ENCODE measurements at places on chromosomes 2 and 18.

- no peak for DNase-seq
Measured at GRCh38 chr2:58535182-58535581, 294.1 kb upstream of the FANCL start.

DNA sequence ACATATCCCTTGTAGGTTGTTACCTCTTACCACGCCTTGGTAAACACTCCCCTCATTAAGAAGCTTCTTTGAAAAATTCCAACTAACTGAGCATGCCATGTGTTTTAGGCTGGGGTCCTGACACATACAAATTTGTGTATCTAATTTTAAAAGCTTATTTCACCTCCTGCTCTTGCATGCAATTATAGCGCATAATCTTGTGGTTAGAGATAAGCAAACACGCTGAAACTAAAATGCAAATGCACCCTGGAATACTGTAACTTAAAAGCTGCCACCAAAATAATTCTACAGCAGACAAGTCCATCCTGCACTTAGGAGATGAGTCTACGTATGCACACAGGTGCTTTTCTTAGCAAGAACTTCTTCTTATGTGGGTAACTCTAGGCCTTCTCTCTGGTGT lies 990.2 kb downstream of the TSN start:
- DNase-seq: peak; percentile 57

DNA sequence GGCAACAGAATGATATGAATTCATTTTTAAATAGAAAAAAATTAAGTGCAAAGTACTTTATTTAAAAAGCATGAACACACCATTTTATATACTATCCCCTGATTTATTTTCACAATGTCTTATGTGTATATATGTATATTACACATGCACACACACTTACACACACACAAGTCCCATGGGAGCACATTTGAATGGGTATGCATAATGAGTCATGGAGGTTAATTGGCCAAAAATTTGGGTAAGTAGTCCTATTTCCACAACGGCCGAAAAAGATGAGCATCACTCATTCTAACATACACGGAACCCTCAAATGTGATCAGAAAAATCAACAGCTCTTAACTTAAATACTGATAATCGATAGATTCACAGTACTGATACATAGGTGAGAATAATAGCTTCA lies 97.4 kb upstream of the NABP1 start:
- DNase-seq: peak; percentile 11

GRCh38 chr18:35974181-35974580 lies 1.7 kb downstream of the RMP24 start:
- no peak for DNase-seq

DNA sequence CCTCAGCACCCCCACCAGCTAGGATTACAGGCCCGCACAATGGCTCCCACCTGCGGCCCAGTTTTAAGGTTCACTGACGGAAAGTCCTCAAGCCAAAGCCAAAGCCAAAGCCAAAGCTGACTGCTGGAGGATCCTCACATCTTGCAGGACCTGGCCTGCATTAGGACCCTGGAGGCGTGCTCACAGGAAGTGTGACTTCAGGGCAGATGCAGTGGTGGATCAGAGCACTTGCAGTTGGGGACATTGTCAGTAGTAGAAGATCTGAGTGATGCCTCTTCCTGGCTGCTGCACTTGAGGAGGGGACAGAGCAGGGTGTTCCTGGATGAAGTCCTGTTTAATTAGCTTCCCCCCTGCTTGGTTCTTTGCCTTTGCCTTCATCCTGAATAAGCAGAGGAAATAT lies 69.0 kb upstream of the ALPP start:
- no peak for DNase-seq

DNA sequence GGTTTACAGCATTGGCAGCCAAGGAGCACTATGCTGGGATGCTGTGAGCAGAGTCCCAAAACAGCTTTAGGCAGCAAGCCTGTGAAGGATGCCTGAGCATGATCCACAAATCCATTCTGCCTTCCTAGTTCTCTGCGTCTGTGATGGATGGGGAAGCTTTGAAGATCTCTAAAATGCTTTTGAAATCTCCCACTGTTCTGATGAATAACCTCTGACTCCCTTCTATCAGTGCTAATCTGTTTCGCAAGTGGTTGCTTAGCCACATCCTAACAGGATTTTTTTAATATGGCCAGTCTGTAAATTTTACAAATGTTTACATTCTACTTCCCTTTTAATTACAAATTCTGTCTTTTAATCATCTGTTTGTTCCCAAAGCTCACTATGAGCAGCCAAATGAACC lies 319.2 kb downstream of the GULP1 start:
- DNase-seq: no peak

GRCh38 chr2:240350696-240351087 lies 84.8 kb upstream of the GPC1 start:
- no peak for DNase-seq

GRCh38 chr2:133456156-133456555 lies 112.1 kb downstream of the NCKAP5 start:
- DNase-seq: no peak

DNA sequence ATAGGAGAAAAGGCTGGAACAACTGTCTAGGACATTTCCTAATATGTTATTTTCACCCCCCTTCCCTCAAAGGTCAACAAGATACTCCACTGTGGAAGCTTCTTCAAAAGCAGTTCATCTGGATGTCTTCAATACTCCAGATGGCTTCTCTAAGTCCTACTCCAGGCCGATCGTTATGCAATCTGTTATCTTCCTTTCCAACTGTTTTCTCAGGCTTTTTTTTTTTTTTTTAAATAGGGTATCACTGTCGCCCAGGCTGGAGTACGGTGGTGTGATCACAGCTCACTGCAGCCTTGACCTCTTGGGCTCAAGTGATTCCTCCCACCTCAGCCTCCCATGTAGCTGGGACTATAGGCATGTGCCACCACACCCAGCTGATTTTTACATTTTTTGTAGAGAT lies 26.3 kb downstream of the ATP8B1 start:
- DNase-seq: no peak

DNA sequence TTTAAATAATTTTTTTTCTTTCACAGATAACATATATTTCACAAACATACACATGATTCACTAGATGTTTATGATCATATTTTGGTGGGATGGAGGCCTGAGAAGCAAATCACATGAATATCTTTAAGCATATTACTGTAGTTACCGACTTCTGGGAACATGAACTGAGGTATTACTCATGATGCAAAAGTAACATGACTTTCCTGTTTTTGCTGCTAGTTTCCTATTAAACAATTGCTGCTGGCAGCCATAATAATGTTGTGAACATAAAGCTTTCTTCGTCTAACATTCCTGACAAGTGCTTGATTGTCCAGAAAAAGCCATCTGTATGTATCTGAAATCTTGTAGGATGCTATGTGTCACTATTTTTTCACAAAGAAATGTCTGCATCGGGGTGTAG lies 145.4 kb downstream of the MTX2 start:
- no peak for DNase-seq

DNA sequence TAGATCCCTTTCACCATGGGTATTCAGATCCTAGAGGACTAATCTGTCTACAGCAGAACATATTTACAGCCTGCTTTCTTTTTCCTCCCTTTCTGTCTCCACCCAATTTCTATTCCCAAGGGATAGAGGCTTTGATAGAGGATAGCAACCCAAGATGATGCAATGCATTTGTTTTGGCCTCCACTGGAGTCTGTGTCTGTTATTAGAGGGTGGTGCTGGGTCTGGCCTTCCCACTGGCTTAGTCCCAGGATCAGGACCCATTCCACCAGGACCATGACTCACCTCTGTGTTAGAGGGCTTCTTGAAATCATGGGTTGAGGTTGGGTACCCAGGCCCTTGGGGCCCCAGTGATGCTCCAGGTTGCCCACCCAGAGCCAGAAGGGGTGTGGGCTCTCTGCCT lies 239.7 kb upstream of the TNP1 start:
- no peak for DNase-seq

DNA sequence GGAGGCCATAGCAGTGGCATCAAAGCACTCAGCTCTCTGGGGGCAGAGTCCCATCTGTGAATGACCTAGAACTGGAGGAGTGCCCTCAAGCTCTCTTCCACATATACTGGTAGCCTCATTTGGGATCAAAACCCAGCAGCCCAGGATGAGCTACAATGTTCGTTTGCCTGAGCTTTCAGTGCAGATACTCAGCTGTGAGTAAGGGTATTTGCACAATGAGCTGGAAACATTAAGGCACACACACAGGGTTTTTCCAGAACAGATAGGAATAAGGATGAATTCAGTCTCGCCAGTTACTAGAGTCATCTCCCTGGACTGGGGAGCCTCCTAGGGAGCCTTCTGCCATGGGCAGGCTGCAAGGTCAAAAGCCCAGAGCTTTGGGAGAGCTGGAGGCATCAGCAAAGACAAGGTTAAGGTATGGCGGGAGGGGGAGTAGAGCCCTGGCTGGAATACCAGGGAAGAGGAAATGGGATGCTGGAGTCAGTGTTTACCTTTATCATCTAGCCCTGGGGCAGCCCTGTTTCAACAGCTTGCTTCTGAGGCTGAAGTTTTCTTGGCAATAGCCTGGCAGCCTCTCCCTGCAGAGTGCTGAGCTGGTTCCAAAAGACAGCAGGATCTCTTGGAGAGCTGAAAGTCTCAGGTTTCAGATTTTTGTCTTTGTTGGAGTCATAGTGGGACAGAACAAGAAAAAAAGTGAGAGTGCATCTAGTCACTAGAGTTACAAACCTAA lies 187.7 kb downstream of the LOXHD1 start:
- DNase-seq: no peak

DNA sequence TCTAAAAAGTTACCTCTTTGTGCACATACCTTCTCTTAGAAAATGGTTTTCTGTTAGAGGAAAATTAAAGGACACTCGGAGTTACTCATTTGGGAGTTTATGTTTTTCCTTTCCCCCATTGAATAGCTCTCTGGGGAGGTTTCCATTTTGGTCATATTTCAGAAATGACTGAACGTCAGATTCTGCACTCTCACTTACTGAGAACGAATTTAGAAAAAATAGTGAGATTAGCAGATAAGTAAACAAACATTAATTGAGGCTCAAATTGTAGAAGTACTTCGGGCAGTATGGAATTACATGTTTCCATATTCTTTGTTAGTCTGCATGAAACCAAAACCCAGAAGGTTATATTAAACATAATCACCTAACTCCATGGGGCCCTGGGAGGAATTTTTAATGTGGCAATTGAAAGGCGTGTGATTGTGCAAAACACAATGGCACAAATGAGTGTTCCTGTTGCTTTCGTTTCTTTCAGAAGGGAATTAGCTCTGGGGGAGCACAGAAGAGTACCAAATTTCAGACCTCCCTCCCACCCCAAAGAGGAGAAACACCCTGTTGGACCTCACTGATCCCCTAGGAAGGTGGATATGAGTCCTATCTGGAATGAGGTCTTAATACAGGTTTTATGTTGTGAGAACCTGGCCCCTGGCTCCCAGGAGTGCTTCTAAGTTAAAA lies 212.3 kb downstream of the BCL2 start:
- no peak for DNase-seq

- no peak for DNase-seq
Measured at GRCh38 chr2:191280290-191280689, 35.1 kb downstream of the MYO1B start.

DNA sequence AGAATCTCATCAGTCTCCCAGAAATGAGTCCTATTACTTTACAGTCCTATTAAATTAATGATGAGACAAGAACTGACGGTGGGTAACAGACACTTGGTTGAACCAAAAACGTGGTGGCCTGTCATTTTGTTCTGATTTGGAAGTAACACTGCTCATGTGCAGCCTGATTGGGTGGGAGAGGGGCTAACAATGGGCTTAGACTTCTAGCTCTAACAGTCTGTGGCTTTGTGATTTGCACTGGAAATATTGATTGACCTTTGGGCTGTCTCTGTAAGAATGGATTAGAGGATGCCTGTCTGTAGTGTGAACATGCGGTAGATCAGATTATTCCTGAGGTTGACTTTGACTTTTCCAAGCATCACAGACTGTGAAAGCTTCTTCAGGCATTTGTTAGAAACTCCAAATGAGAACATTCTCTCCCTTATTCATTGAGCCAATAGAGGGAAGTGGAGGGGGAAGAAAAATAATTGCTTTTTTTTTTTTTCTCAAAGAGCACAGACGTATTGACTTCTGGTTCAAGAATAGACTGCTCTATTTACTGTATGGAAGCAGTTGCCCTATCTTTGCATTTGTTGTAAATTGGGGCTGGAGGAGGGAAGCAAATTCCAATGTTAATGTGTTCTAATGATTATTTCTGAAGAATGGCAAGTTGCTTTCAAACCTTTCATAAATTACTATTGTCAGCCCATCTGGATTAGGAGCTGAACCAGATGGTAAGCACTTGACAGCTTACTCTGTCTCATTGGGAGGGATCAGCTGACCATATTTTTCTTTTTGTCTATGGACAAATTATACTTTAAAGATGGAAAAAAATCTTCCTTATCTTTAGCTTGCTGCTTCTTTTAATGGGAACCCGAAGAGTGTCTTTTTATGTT lies 85.8 kb upstream of the TTN start:
- no peak for DNase-seq

- no peak for DNase-seq
Measured at GRCh38 chr2:10520154-10520553, 72.0 kb upstream of the ODC1 start.

DNA sequence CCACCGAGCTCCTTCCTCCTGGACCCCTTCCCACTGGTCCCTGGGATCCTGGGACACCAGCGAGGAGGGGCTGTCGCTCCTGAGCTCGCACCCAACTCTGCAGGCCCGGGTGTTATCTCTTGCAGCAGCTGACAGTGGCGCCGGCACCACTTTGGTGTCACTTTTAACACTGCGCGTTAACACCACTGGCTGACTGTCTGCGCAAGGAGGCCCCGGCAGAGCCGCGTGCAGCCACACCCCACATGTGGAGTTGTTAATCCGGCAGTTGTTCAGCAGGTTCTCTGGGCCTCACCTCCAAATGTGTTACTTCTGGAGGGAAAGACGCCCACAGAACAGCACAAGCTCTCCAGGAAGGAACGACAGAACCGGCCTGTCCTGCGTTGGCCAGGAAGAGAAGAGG lies 155.0 kb upstream of the GLI2 start:
- DNase-seq: no peak

- DNase-seq: no peak
Measured at GRCh38 chr2:44388877-44389276, 27.1 kb downstream of the CAMKMT start.

- no peak for DNase-seq
Measured at GRCh38 chr2:47509250-47509649, 106.3 kb downstream of the MSH2 start.

- no peak for DNase-seq
Measured at GRCh38 chr18:47260120-47260923, 8.9 kb upstream of the SKOR2 start.

DNA sequence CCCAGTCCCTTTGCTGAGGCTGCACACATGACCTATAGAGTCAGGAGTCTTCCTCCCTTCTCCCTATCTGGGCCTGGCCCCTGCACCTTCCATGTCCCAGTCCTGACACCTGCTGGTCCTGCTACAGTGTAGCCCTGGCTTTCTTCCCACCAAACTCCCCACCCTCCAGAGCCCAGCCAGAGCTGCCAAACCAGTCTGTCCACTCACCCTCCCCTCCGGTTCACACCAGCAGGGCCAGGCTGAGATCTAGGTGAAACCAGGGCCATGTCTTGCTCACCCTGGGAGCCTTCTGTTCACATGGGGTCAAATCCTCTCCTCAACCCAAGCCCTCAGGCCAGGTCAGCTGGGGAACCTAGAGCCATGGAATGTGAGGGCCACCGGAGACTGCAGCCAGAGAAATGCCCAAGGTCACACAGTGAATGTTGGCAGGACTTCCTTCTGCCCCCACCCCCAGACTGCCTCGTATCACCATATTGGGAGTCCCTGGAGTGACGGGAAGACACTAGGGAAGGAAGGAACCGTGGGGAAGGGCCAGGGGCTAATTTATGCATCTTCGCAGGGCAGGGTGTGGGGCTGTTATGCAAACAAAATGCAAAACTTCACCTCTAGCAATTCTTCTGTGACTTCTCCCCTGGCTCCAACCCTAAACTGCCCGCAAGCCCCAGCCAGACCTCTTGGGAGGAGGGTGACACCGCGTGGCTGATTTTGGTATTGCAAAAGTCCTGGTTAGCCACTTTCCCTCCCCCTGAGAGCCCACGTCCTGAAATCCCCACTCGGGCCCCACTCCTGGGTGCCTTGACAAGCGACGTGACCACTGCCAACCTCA lies 14.6 kb downstream of the TNS1 start:
- peak; percentile 94 for DNase-seq

All from NCI-H526 treated with DMSO at 0.1 percent for 48 hours (cell line).